ENCODE measurements at places on chromosomes 1 and 21.

DNA sequence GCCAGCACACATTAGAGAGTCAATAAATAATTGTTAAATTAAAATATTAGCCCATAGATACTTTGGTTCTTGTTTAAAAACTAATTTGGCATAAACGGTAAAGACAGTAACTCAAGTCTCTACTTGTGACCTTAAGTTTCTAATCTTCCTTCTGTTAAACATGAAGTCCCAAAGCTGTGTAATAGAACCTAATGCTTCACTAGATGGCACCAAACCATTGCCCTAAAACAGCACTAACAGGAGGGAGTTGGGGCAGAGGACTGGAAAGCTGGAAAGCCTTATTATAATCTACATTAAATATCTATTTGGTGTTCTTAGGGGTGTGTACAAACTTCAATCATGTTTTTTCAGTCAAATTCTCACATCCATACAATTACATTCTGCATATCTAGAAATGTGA lies 176.7 kb downstream of the OLFM3 start:
- no peak for DNase-seq

DNA sequence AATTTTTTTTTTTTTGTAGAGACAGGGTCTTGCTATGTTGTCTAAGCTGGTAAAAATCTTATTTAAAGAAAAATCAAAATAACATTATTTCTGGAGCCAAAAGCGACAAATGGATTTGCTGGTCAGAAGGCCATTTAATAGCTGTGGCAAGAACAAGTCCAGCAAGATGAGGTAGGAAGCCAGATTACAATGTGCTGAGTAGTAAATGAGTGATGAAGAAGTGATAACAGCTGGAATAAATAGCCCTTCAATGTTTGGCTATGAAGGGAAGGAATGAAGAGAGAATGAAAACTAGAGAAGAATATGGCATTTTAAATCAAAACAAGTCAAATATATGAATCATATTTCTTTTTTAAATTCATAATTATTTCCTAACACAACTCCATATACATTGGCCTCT lies 34.5 kb downstream of the SYDE2 start:
- DNase-seq: no peak

GRCh38 chr1:110763149-110763548 lies 88.4 kb upstream of the KCNA3 start:
- DNase-seq: no peak

- no peak for DNase-seq
Observed at GRCh38 chr1:151508833-151509232, 2.4 kb upstream of the CGN start.

DNA sequence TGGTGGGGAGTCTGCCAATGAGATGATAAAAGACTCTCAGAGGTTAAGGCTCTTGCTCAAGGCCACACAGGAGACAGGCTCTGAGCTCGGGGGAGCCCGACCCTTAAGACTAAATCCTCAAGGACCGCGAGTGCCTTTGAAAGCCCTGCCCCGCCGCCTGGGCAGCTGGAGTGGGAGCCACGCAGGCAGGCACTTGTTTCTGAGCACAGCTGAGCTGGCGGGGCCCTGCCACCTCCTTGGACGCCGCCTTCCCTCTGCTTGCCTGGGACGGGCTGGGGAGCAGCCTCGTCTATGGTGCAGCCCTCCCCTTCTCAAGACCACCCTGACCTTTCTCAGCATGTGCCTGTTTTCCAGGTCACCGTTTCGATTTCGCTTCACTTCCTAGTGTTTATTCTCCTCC lies 169.3 kb downstream of the CAMTA1 start:
- DNase-seq: no peak

DNA sequence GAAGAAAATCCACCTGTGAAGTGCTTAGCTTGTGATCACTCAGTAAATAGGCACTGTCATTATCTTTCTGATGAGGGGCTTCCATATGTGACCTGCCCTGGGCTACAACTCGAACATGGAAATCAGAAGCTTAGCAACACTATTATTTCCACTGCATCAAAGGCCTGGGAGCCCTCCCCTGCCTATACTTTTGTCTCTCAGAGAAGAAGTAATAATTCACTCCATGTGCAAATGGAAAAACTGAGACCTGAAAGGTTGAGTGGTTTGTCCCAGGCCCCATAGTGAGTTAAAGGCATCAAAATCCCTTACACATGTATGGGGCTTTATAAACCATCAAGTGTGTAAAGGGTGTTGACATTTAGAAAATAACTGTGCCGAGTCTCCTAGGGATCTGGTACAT lies 20.9 kb downstream of the SOX13 start:
- DNase-seq: no peak

GRCh38 chr1:201399352-201400126 lies 415 bp upstream of the LAD1 start:
- no peak for DNase-seq

DNA sequence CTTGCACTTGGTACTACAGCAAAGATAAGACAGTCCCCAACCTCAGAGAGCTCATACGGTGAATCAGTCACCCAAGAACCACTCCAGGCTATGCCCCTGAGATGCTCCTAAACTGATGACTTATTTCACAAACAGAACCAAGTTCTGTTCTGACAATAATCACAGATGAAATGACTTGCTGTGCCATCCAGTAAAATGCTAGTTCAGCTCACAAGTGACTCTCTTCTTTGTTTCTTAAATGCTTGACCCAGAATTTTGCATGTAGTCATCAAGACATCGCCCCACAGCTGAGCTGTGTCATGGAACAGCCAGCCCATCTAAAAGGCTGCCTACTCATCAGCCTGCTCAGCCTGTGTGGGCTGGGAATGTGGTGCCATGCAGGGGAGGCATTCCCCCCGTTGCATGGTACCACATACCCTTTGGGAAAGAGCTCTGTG lies 6.1 kb upstream of the SLC19A2 start:
- no peak for DNase-seq

DNA sequence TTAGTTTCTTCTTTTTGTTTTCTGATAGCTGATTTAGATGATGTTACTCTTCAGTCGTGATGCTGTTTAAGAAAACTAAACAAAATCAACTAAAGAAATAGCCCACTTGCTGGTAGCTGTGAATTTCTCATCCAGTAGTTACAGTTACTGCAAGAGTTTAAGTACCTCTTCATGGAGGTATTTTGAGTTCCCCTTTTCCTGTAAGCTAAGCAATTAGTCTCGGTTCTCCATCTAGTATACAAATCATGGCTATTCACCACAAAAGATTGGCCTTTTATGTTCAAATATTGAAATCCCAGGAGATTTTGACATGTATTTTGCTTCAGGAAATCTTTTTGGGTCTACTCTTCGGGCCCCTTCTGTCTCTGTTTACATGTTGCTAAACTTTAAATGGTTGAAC lies 31.1 kb downstream of the HUNK start:
- DNase-seq: no peak

GRCh38 chr1:147821883-147822282 lies 61.5 kb upstream of the GJA5 start:
- no peak for DNase-seq

- DNase-seq: peak; percentile 71
Observed at GRCh38 chr1:12179111-12179519, 12.3 kb downstream of the TNFRSF1B start.

- DNase-seq: no peak
Observed at GRCh38 chr1:185862235-185862634, 128.0 kb downstream of the HMCN1 start.

DNA sequence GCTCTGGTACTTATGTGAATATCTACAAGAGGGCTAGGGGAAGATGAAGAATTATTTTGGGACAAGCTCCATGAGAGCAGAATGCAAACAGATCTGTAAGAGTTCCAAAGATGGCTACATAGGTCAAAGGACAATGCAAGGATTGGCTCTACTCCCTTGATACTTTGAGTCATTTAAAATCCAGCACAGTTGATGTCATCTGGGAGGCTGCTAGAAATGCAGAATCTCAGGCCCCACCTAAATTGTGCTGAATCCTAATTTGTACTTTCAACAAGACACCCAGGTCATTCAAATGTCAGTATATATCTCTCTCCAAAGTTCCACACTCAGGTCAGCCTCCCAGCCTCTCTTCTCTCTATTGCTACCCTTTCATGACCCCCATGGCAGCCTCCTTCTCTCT lies 23.7 kb upstream of the TADA1 start:
- DNase-seq: no peak

DNA sequence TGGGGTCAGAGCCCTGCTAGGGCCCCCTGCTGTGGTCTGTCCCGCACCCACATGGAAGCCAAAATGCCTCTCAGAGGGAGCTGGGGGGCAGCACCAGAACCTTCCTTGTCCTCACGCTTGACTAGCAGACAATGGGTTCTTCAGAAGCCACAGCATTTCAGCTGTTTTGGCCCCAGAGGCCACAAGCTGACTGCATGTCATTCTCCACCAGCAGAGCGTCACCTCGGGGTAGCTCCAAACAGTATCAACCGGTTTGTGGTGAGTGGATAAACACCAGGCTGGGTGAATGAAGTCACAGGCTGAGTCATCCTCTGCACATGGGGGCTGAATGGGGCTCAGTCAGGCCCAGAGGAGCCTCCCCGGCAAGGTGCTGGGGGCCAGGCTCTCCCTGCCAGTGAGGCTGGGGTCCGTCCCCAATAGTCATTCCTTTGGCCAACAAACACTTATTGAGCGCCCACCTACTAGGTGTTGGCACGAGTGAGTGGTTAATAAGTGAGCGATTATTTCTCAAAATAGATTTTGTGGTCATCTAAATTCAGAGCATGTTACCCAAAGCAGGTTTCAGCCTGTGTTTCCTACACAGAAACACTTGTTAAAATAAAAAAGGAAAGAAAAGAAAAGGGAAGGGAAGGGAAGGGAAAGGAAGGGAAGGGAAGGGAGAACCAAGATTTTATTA lies 9.1 kb downstream of the OLIG1 start:
- peak; percentile 36 for DNase-seq

- DNase-seq: no peak
Observed at GRCh38 chr1:195806060-195806459, 802.2 kb downstream of the KCNT2 start.

DNA sequence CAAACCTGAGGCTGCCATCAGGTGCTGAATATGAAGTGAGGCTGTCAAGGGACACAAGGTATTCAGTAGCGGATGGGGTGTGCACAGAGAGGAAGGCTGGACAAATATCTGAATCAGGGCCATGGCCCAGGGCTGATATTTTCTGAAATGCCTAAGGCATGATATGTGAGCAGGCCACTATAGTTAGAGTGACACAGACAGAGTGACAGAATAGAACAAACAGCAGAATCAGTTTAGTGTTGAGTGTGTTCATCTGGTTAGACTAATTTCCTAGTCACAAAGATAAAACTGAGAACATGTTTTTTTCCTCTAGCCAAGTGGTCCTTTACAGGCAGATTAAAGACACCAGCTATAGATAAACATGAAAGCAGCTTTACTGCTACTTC lies 3.9 kb downstream of the OVAAL start:
- DNase-seq: no peak

DNA sequence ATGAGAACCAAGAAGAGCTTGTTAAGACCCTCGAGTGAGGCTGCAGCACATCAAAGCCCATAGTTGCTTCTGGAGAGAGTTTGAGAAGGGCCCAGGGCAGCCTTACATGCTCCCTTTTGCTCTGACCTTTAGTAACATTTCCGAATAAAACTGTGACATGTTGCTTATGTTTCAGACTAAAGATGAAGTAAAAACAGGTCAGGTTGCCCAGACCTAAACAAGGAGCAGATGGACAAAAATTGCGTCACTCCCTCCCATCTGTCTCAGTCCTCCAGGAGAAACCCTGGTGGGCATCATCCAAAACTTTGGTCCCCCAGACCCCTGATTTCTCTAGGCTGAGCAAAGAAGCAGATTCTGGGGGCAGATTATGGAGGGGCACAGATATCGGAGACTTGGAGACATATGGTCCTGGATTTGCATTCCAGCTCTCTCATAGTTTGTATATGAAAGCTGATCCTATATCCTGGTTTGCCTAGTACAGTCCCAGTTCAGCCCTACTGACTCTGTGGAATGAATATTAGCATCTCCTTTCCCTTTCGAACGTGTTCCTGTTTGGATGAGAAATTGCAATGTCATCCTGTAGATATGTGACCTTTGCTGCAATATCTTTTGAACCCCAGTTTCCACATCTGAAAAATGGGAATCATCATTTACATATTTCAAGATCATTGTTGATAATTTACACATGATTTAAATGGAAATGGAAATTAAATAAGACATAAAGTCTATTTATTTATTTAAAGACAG lies 304.9 kb upstream of the USP24 start:
- DNase-seq: no peak

DNA sequence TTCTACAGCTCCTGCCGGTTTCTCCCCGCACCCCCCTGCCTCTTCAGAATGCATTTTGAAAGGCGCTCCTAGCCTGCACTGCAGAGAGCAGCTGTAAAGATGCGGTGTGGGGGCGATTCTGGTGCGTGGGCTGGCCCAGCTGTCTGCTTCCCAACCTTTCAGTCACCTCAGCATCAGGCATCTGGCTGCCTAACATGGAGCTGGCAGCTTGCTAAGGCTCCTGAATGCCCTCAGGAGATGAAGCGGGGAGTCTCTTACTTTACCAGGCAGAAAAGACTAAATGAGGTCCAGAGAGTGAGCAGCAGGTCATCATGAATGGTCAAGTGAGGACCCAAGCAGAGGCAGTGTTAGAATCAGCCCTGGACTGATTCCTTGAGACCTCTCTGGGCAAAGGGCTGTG lies 8.7 kb downstream of the IER5 start:
- no peak for DNase-seq

DNA sequence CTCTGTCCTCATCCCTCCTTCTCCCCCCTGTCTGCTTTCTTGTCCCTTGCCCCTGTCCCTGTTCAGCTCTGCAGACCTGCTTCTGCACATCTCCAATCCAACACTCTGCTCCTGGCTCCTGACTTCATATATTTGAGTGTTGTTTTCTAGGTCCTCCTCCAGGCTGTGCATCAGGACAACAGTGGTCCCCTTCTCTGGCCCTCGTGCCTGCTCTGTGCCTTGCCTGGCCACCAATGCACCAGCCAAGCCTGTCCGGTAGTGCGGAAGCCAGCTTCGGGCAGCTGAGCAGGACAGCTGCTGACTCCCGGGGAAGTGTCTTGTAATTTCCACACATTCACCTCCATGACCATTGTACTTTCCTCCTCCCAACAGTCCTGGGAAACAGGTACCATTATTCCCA lies 203.4 kb upstream of the RAB4A start:
- no peak for DNase-seq

GRCh38 chr1:9732123-9732971 lies 80.8 kb downstream of the PIK3CD start:
- DNase-seq: peak; percentile 23

DNA sequence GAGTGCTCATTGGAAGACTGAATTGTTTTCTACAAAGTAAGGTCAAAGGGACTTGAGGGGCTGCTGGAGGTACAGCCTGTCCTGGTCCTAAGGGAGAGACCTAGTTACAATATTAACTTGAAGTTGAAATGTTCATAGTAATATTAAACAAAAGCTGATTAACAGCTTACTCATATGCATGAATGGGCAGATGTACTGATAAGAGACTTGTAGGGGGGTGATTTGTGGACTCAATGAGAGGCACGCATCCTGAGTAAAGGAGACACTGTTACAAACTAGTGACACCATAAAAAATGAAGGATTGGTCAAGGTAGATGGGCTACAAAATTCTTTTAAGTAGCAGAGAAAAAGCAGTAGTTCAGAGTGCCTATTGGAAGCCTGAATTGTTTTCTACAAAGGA lies 2.7 kb downstream of the HSD11B1 start:
- DNase-seq: no peak

- DNase-seq: no peak
Observed at GRCh38 chr1:245791410-245792312, 636.9 kb downstream of the KIF26B start.

- DNase-seq: no peak
Observed at GRCh38 chr1:89199525-89200031, 836 bp upstream of the GBP4 start.

- no peak for DNase-seq
Observed at GRCh38 chr1:202697038-202697437, 13.2 kb downstream of the SYT2 start.
